Sigmoid colon (tissue), 7 donors: ENCODE measurements at places on chromosomes 16 and 17. TPM values are rescaled to one million over a fixed set of nuclear protein-coding genes. Genes with fewer than 3 reads are reported as not detected.

ACSM3 gene
- 22.7 TPM for total RNA-seq

MFSD6L gene
- not detected for total RNA-seq

ITGA2B gene
- total RNA-seq: not detected

TBC1D26 gene
- not detected for total RNA-seq

PPP1R1B gene
- total RNA-seq: 4.2 TPM

DNA sequence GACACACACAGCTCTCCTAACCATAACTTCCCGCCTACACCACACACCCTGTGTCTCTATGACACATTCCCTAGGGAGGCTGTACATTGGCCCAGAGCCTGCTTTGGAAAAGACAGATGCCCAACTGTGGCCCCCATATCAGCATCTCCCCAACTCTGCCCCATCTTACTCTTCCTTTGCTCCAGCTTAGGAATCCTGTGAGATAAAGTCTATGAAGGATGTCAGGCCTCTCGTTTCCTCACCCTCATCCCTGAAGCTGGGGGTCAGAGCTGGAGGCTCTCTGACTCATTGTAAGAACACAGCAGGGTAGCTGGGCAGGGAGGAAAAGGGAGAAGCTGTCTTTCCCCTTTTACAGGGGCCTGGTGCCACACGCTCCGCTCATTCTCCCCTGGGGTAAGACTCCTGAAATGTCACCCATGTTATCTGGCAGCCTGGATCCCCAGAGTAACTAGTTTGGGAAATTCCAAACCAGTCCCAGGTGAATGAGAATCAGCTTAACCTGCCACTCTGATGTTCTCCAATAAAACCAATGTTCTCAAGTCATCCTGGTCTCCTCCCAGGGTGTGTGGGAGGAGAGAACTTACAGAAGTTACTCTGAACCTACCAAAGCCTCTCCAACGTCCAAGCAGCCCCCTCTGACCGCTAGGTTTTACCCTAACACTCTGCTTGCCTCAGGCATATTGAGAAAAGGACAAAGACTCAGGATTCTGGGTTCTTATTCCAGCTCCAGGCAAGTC, 2.8 kb downstream of the RAPGEFL1 start:
- no peak for DNase-seq

DNA sequence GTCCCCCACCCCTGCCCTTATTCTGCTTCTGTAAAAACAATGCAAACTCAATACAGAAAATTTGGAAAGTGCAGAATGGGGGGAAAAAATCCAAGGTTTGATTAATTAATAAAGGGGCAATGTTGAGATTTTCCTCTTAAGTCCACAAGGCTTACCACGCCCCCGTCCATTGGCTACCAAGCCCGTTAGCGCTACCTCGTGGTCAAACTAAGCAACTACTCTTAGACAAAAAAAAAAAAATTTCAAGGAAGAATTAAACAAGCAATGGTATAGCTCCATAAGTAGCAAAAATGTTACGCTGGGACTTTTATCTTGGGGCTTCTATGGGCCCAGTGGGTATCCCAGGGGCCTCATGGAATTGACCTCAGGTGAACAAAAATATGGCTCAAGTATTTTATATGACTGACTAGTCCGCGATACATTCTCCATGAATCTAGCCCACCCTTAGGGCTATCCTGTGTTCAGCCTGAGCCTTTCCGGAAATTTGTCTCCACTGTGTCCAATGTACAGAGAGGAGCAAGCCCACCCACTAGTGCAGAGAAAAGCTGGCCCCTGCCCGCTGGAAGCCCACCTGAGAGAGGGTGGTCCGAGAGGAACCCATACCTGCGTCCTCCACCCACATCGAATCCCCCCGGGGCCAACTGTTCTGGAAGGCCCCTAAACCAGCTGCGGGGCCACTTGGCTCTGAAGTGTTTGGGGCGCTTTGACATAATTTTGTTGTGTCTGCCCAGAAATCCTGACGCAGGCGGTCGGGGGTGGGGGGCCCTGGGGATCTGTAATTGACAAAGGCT, 19.1 kb upstream of the TEX2 start:
- peak; percentile 82 for DNase-seq

- DNase-seq: no peak
These were observed 290.4 kb upstream of the DYNLRB2 start for GRCh38 chr16:80250381-80250780.

DNA sequence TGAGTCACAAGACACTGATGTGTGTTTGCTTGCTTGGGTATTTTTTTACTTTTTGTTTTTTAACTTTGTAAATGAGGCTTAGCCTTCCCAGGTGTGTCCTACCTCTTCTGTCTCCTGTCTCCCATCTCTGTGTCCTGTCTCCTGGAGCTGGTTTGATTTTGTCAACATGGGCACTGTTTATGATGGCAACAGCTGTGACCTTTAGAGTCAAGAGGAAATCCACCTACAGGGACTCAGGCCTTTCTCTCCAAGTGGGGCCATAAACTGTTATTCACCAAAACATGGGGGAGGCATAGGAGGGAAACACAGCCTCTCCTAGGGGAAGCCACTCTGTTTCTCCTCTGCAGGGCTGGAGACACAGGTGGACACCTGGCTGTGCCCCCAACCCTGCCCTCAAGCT, 13.1 kb upstream of the PLCG2 start:
- DNase-seq: no peak

- DNase-seq: no peak
These were observed 868 bp downstream of the FAM20A start for GRCh38 chr17:68600067-68600930.

GRCh38 chr17:352421-353212, at the start of gene RPH3AL:
RPH3AL (minus strand) TSS chr17:352807; CDS start chr17:327543, 25,264 bp downstream.
- DNase-seq: no peak
